Upper lobe of left lung (tissue), 6 donors: ENCODE measurements at places on chromosomes 2 and 18. TPM values are rescaled to one million over a fixed set of nuclear protein-coding genes. Genes with fewer than 3 reads are reported as not detected.

- no peak overlapping the region for H3K4me3 ChIP-seq
- H3K27me3 ChIP-seq: no peaks in the 10 kb centered on the region
- no peak for DNase-seq
- no peaks in the 10 kb centered on the region for H3K36me3 ChIP-seq
These were observed 202.7 kb upstream of the SPOPL start for GRCh38 chr2:138298900-138299299.

- no peak overlapping the region for H3K4me3 ChIP-seq
- DNase-seq: no peak
- H3K36me3 ChIP-seq: no peaks in the 10 kb centered on the region
- H3K27ac ChIP-seq: no peak overlapping the region
- no peaks in the 10 kb centered on the region for H3K27me3 ChIP-seq
These were observed 56.1 kb upstream of the KIDINS220 start for GRCh38 chr2:8893474-8893873.

DNA sequence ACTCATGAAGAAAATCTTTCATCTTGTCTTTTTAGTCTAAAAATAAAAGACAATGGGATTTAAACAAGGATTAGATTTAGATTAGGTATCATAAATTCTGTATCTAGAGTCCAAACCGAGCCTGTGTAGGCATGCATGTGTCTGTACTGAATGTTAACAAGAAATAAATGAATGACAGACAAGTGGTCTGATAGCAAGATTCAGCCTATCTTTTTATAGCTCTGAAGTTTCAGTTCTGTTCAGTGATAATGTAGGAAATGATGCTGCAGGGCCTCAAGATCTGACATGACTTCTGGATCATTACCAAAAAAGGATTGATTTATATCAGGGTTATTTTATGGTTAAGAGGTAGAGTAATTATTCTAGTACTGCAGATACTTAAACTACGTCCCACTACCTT is 137.0 kb upstream of the ATP5MC3 start:
- H3K36me3 ChIP-seq: no peaks in the 10 kb centered on the region
- DNase-seq: no peak
- no peaks in the 10 kb centered on the region for H3K27me3 ChIP-seq
- H3K27ac ChIP-seq: no peak overlapping the region

The RNF181 gene
- total RNA-seq: 84.8 TPM

DNA sequence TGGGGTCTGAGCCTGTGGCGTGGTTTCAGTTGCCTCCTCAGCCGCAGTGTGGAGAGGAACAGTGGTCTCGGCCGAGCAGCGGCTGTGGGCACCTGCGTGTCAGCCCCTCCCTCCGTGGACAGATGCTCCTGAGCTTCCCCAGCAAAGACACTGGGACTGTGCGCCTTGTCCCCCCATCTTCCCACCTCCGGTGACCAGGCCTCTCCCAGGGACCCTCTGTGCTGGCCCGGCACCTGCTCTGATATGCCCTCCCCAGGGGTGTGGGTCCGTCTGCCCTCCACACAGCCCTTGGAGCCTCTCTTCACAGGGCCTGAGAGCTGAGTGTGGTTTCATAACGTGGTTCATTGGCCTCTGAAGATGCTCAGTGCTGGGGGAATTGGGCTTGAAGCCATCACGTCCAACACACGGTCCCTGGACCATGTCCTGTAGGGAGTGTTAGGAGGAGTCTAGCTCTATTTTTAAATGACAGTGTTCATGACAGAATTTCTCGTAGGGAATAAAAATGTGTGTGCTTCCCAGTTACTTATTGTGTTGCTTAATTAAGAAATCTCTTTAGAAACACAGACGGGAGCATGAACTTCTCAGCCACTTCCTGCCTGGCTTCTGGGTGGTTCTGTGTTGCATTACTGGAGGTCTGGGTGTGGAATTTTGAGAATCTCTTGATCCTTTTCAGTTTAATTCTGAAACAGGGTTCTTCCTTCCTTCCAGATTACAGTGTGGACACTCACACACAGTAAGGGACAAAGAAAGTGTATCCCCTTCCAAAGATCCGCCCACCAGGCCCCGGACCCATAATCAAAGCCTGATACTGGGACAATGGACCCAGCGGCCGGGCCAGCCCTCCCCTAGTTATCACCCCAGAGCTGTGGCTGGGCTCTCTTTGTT is 110.7 kb downstream of the NFATC1 start:
- H3K4me3 ChIP-seq: peak overlapping the region; percentile 47
- no peaks in the 10 kb centered on the region for H3K27me3 ChIP-seq
- peaks cover 27% of the 10 kb centered on the region for H3K4me1 ChIP-seq
- peaks cover 2% of the 10 kb centered on the region for H3K36me3 ChIP-seq
- DNase-seq: peak; percentile 18

GRCh38 chr2:127413782-127414637 is 4.2 kb upstream of the PROC start:
- no peaks in the 10 kb centered on the region for H3K36me3 ChIP-seq
- no peak overlapping the region for H3K27ac ChIP-seq
- no peak overlapping the region for H3K4me3 ChIP-seq
- no peaks in the 10 kb centered on the region for H3K27me3 ChIP-seq

- no peak overlapping the region for H3K27ac ChIP-seq
- H3K36me3 ChIP-seq: no peaks in the 10 kb centered on the region
- DNase-seq: no peak
- H3K27me3 ChIP-seq: no peaks in the 10 kb centered on the region
- no peak overlapping the region for H3K4me3 ChIP-seq
These were observed 14.3 kb downstream of the NPAS2 start for GRCh38 chr2:100834221-100834620.

The ECEL1 gene
- total RNA-seq: 0.40 TPM
